ENCODE measurements at places on chromosomes 2 and 18.

DNA sequence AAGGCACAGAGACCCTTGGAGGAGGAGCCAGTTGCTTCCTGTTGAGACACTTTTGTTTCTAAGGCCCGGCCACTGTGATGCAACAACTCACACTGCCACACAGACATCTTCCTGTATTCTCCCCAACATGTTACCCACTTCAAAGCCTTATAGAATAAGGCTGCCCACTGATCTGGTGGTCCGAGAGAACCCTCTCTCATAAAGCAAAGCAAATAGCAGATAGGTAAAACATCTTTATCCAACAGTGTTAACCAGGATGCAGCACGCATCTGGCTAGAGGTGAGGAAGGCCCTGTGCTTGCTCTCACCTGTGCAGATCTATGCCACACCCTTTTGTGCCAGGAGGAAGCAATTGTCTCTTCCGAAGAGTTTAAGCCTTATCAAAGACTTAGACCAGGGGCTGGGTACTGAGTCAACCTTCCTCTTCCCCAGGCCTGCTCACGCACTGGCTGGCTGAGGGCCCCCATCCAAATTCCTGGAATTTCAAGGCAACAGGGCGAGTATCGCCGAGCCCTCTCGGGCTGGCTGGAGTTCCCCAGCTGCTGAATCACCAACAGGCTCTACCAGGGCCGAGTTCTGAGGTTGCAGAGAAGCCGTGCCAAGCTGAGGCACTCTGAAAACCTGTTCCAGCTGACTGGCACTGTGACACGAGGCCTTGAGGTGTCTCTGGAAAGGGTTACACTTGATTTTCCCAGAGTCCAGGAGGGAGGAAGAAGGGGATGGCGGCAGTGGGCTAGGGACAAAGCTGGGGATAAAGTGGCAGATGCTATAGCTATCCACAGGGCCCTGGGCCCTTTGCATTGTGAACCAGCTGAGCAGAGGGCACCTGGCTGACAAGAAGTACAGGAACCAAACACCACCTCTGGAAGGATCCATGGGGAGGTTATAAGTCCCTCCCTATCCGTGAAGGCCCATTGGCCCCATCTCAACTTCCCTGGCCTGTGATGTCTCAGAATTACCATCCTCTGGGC is 29.3 kb downstream of the TGFA start:
- no peak for DNase-seq

GRCh38 chr18:49193252-49193651 is 242.5 kb upstream of the SMAD7 start:
- DNase-seq, result no peak

DNA sequence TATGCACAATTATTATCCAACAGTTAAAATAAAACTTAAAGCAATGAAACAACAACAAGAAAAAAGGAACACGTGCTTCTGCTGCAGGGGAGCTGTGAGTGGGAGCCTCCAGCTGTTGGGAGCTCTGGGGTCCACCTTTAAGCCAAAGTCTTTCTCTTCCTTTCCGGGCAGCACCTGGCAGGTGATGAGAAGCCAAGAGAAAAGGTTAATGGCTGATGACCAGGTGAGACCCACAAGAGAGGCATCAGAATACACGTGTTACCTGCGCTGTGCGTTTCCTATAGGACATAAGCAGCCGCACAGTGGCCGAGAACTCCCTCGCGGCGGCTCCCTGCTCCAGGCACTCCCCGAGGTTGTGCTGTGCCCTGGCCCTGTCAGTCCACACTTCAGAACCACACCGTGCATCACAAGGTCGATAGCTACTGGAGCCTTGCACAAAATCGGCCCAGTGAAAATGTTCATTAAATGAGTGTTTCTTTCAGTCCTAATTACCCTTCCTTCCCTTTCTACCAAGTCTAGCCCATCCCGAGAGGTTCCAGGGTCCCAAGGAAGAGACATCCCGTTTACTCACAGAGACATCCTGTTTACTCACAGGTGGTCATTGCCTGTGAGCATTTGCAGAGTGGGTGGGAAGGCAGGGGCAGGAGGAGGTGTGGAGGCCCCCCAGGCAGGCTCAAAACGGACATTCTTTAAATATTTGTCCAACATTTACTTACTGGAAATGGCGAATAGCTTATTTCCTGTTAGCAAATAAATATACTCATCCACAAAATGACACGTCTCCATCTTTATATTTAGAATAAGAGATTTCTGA is 44.9 kb upstream of the ASB18 start:
- DNase-seq, result no peak

DNA sequence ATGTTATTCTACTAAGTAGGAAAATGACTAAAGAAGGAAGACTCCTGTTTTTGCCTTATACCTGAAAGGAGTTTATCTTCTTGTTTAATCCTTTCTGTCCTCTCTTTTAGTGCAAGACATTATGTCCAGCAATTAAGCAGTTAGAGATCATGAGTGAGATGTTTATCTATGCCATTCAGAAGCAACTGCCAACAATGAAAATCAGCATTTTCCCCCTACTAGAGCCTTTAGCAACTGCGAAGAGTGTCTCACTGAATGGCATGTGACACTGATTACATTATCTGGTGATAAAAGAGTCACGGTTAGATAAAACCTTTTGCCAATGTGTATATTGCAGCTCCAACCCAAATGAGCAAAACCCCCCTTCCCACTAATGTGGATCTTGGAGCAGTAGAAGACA is 357.7 kb upstream of the SYT4 start:
- DNase-seq, result no peak

- no peak for DNase-seq
Measured at GRCh38 chr2:24675338-24675737, 117.9 kb downstream of the PTRHD1 start.

DNA sequence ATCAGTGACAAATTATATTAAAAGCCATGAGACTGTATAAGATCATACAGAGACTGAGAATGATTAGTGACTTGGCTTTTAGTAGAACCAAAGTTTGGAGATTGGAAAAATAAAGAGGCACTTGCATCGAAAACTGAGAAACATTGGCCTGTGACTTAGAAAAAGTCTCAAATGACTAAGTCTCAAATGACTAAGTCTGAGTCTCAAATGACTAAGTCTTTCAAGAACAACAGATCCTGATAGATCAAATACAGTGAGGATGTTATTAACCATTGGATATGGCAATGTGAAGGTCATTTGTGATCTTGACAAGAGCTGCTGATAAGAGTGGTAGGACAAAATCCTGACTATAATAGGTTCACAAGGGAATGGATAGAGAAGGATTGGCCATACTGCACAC is 135.5 kb upstream of the FANCL start:
- no peak for DNase-seq

GRCh38 chr2:118698564-118698963 is 148.9 kb downstream of the EN1 start:
- no peak for DNase-seq

DNA sequence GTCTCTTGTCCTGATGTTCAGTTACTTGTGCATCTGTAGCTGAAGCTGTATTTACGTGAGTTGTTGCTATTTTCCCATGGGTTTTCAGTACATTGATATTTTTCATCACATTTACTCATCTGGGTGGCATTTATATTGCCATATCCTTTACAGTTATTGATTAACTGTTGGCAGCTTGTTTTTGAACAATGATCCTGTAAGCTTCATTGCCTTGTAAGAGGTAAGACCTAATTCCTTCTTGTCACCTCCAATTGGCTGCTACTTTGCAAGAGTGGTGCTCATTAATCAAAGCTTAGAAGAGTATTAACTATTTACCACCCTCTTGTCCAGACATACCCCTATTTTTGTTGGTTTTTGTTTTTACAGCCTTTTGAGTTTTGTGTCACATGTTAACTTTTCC is 74.8 kb downstream of the COA5 start:
- no peak for DNase-seq

- DNase-seq, result no peak
Measured at GRCh38 chr2:144567745-144568144, 47.8 kb upstream of the ZEB2 start.

All from stimulated activated CD8-positive, alpha-beta memory T cell treated with anti-CD3 and anti-CD28 coated beads, Interleukin-15, amount 100 ng/mL, for 24 hours (primary cell).